ENCODE measurements at places on chromosomes 1 and 21. TPM values are rescaled to one million over a fixed set of nuclear protein-coding genes. Genes with fewer than 3 reads are reported as not detected.

TMOD4 gene
- total RNA-seq: 0.76 TPM

GRCh38 chr21:17402937-17403336 lies 109.9 kb upstream of the CXADR start:
- no peak for DNase-seq

GRCh38 chr1:173224949-173225348 lies 17.8 kb upstream of the TNFSF4 start:
- no peak for DNase-seq

DNA sequence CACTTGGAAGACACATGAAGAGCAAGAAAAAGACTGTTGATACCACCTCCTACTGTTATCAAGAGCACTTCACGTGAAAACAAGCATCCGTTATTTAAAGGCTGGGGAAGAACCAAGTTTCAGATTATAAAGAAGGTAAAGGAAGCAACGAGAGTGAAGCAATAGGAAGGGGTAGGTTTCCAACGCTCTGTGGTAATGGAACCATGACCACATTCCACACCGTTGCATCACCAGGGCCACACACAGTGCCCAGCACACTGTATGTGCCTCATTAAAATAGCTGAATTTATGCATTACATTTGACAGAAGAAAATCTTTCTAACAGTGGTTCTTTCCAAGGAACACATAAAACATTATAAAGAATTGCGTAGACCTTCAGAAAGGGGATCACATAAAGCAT lies 435.8 kb downstream of the MRPL39 start:
- no peak for DNase-seq

CD1D gene
- total RNA-seq: 1.1 TPM

DNA sequence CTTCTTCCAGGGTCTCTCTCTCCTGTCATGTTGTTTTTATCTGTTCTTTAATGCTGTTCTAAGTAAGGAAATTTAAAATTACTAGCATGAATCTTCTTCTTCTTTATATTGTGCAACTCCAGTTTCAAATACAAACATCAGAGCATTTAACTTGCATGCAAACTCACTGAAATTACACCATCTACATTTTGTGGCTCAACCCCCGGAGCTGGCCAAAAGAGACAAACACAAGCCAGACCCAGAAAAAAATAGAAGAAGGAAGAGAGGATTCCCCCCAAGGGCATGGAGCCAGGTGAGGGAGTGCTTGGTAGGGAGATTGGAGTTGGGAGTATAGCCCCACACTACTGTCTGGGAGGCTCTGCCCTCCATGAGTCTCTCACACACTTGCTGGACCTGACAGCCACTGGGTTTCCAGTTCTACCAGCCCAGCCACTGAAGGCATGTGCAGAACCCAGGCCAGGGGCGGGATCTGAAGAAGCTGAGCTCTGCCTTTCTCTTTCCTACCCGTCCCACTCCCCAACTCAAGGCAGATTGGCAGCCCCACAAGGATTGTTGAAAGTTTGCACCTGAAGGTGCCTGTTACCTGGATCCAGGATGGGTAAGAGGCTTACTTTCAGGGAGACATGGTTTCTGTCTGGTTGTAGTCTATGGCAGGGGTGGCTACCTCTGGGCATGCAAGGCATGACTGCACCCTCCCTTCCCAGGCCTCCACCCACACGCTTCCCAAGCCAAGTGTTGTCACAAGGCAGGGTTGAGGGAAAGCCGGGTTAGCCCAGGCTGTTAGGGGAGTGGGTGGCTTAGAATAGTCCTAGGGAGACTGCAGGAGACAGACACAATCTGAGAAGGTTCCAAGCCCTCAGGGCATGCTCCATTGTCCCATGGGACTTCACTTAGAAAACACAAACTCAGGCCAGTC lies 297.2 kb downstream of the TGFB2 start:
- DNase-seq: no peak

S100A12 gene
- total RNA-seq: 15.3 TPM
